NCI-H460 (cell line): ENCODE measurements at places on chromosomes 4 and X.

DNA sequence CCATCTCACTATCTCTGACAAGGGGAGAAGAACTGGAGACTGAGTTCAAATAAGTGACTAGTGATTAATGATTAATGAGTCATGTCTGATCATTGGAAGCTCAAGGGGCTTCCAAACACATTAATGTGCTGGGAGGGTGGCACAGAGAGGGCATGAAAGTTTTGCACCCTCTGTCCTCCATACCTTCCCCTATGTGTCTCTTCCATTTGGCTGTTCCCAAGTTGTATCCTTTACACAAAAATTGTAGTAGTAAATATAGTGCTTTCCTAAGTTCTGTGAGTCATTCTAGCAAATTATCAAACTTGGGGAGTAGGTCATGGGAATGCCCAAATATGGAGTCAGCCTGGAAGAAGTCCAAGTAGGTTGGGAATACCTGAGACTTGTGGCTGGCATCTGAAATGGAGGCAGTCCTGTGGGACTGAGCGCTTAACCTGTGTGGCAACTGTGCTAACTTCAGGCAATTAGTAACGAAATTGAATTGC lies 4.1 kb upstream of the FAM200B start:
- no peak for DNase-seq

DNA sequence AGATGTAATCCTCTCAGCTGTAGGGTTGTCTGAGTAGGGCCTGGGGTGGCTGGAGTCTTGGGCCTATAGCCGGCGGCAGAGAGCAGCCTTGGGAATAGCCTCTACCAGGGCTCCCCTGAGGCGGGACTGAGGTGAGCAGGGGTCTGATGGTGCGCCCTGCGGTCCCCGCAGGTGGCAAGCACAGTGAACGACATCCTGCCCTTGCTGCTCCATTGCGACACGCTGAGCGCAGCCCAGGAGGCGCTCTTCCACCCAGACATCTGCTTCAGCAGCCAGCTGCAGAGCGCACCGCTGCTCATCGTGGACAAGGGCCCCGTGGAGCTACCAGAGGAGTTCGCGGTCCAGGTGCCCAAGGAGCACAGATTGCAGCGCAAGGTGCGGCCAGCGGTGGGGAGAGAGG lies 317.0 kb downstream of the ADGRL3 start:
- no peak for DNase-seq

DNA sequence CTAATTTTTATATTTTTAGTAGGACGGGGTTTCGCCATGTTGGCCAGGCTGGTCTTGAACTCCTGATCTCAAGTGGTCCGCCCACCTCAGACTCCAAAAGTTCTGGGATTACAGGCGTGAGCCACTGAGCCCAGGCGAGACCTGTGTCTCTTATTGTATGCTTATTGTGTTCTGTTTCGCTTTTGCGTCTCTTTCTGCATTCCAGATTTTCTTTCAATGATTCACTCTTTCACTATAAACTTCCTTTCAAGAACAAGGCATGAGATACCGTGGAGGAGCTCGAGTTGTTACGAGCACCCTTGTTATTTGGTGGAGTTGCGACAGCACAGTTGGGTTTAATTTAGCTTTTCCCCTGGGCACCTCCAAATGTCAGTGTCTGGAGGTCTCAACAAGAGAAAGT lies 366.7 kb upstream of the FAT1 start:
- no peak for DNase-seq

DNA sequence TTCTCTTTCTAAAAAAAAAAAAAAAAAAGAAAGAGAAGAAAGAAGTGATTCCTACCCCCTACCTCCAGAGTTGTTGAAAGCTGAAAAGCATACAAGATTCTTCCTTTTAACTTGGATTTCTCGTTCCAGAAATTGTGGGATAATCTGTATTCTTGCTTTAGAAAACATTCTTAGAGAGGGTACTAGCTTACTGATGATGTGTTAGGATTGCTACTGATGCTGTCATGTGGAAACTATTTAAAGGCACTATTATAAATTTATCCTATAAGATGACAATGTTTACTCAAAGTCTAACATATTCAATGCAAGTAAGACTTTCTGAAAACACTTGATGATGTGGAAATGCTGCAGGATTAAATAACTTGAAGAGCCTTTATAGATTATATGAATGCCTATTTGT lies 204.0 kb upstream of the PUDP start:
- DNase-seq: no peak

GRCh38 chr4:122658818-122659295 lies 38.0 kb upstream of the IL21 start:
- no peak for DNase-seq

GRCh38 chrX:47189906-47190305 lies 3.7 kb upstream of the UBA1 start:
- no peak for DNase-seq

GRCh38 chr4:184529283-184529682 lies 54.9 kb upstream of the IRF2 start:
- no peak for DNase-seq

- no peak for DNase-seq
Observed at GRCh38 chr4:23923840-23924239, 34.0 kb upstream of the PPARGC1A start.

GRCh38 chr4:72118017-72118416 lies 86.2 kb downstream of the NPFFR2 start:
- DNase-seq: no peak

DNA sequence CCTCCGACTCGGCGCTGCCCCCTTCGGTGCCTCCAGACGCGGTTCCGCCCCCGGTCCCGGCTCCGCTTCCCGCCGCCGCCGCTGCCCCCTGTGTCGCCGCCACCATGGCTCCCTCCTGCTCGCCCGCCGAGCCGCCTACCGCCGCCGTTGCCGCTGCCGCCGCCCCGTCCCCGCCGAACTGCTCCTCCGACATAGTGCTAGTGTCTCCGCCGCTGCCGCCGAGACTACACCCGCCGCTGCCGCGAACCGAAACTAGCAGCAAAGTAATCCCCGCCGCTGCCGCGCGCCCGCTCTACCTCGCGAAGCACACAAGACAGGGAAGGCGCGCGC lies 340 bp downstream of the HNRNPD start:
- DNase-seq: no peak

GRCh38 chrX:37745835-37746217 lies 34.0 kb upstream of the CYBB start:
- no peak for DNase-seq

- no peak for DNase-seq
Observed at GRCh38 chr4:152981278-152981677, 45.2 kb downstream of the FHDC1 start.

- DNase-seq: no peak
Observed at GRCh38 chr4:107757283-107757682, 37.2 kb upstream of the PAPSS1 start.
